ENCODE measurements at places on chromosomes 11 and 22.

DNA sequence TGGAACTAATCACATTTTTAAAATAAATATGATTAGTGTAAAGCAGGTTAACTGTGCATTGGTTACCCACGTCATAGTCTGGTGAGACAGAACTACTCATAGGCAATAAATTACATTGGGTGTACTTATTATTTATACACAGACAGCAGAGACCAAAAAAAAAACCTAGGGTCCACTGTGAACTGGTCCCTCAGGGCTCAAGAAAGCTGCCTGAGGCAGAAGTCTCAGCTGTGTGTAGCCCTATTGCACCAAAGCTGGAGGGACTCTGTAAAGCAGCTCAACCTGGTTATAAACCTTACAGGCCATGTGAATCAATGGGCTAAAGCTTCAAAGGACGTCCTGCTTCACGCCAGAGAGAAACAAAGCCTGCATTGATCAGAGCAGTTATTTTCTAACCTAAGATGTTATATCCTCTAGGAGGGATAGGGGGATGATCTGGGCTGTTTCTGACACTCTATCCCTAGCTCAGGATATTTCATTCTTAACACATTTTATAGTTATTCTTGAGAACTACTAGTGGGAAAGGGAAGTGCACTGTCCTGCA lies 432.2 kb upstream of the ANO3 start:
- DNase-seq: no peak

DNA sequence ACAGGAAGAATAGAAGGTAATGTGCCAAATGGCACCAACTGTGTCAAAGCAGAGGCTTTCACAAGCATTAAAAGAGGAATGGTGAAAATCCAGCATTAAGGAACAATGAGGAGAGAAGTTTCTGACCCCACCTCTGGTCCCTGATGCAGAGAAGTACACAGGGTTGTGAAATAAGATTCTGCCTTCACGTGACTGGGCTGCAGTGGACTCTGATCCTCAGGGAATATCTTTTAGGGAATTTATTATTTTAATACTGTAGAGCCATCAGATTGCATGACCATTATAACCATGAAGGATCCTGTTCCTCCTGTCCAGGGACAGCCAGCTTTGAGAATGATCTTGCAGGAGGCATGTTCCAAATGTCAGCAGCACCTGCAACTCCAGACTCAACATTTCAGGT lies 74.4 kb upstream of the FAR1 start:
- no peak for DNase-seq

GRCh38 chr11:27464289-27464696 lies 8.3 kb downstream of the LGR4 start:
- no peak for DNase-seq

DNA sequence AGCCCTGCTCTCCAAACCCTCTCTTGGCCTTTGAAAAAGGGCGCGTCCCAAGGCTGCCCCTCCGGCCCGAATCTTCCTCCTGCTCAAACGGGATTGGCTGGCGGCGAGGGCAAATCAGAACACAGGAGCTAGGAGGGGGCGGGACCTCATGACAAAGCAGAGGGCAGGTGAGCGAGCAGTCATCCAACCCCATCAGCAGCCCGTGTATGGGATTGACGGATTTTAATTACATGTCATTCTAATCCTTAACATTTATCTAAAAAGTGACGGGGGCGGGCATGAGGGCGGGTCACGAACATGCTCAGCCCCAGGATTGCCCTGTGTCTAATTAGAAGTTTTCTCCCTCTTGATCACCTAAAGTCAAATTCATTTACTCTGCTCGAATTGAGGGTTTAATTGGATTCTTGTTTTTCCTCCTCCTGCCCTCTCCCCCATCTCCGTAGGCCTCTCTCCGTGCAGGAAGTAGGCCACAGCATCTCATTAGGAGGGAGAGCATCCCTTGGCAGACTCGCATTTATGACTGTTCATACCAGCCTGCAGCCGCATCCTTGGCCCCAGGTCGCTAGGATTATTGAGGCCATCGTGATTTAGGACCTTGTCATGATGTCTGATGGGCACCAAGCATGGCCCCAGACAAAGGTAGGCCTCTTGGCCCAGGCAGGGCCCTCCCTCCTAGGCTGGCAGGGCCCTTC lies 147.1 kb downstream of the CHST1 start:
- no peak for DNase-seq

DNA sequence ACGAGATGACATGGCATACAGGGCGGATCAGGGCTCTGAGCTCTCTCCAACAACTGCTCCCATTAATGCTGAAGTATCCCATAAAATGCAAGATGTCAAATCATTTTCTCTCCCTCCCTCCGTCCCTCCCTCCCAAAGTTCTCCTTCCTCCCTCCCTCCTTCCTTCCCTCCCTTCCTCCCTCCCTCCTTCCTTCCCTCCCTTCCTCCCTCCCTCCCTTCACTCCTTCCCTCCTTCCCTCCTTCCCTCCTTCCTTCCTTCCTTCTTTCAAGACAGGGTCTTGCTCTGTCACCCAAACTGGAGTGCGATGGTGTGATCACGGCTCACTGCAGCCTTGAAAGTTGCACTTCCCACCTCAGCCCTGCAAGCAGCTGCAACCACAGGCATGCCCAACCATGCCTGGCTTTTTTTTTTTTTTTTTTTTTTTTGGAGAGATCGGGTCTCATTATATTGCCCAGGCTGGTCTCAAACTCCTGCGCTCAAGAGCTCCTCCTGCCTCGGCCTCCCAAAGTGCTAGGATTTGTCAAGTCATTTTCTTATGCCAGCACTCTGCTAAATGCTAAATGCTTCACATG lies 38.2 kb downstream of the TXN2 start:
- peak; percentile 20 for DNase-seq

GRCh38 chr11:117492578-117493251 lies 165.1 kb downstream of the CEP164 start:
- no peak for DNase-seq

DNA sequence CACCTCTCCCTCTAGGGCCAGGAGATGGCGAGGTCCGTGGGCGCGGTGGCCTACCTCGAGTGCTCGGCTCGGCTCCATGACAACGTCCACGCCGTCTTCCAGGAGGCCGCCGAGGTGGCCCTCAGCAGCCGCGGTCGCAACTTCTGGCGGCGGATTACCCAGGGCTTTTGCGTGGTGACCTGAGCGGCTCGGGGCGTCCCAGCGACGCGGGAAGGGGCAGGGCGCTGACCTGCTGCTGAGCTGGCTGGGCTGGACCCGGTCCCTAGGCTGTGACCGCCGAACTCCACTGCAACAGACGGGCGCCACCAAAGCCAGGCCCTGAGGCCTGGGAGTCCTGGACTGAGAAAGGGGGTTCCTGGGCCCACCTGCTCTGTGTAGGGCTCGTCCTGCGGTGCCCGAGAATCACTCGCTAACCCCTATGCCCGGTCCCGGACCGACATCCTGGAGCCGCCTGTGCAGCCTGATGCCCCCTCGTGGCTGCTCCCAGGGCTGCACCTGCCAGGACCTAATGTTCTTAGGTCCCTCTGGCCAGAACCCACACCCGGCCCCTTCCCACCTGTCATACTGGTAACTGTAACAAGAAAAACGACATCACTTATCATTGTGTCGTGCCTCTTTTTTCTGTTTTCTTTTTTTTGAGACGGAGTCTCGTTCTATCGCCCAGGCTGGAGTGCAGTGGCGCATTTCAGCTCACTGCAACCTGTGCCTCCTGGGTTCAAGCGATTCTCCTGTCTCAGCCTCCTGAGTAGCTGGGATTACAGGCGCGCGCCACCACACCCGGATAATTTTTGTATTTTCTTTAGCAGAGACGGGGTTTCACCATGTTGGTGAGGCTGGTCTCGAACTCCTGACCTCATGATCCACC lies 15.0 kb downstream of the RHOD start:
- DNase-seq: peak; percentile 24

GRCh38 chr22:17980638-17981051 lies 43.7 kb downstream of the MICAL3 start:
- no peak for DNase-seq

DNA sequence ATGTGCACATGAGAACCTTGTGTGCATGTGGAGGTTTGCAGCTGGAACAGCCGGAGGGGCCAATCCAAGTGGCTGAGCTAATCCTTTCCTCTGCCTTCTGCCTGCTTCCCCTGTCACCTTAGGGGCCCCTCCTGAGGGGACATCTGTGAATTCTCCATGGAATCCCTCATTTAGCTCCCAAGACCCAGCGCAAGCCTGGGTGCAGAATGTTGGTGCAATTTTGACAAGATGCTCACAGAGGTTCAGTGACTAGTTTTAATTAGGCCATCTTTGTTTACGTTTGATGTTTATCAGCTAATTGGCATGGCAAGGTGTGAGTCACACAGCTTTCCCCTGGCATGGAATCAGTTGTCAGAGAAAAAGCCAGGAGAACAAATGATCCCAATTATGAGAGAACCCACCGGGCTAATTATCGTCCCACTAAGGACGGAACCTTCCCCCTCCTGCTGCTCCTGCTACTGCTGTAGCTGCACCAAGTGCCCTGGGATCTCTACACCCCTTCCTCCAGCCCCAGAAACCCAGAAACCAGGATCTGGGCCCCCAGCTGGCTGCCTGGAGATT lies 63.6 kb upstream of the PAX6 start:
- no peak for DNase-seq
